Stimulated activated CD4-positive, alpha-beta T cell treated with anti-CD3 and anti-CD28 coated beads, Interleukin-15, amount 100 ng/mL, for 48 hours (primary cell): ENCODE measurements at places on chromosomes 7 and 10.

DNA sequence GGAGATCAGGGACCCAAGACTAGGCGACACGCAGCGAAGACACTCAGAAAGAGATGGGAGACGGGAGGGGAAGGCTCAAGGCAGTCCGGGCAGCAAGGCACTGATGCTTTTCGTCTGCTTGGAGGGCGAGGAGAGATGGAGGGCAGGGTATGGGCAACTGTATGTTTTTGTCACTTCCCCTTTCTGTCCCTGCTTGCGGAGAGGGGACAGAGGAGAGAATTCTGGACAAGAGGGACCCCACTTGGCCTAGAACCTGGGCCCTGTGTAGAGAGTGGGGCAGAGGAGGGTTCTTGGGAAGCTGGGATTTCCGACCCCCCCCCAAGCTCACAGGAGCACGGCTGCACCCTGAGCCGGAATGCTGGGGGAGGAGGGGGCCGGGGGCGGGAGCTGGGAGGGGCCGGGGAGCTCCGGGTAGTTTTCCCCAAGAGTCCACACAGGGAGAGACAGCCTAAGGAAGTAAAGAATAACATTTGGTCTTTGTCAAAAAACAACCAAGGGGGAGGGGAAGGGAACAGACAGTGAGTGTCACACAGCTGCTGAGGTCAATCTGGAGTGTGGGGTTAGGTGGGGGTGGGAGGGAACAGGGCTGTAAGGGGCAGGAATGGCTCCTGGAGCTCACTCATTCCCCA, 1.8 kb downstream of the LRCH4 start:
- no peak for DNase-seq

DNA sequence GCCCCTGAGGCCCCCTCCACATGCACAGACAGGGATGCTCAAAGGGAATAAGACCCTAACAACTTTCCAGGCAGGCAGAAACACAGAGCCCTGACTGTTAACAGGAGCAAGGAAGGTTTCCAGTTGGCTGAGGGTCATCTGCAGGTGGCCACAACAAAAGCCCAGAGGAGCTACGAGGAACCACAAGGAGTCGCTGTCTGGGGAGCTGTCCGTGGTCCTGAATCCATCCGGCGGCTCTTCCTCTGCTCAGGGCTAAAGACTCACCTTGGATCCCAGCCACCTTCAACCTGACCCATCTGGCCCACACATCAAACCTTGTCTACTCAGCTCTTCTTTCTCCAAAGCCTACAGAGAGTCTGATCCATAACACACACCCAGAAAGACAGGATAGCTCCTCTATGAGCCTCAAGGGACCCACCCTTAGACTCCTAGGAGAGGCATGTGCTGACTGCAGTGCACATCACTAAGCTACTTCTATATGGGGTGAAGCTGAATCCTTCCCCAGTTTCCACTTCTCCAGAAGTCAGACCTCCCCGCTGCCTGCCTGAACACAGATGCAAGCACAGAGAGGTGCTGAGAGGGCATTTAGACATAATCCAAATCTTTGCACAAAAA, 104.0 kb downstream of the SLIT1 start:
- DNase-seq: peak; percentile 20

DNA sequence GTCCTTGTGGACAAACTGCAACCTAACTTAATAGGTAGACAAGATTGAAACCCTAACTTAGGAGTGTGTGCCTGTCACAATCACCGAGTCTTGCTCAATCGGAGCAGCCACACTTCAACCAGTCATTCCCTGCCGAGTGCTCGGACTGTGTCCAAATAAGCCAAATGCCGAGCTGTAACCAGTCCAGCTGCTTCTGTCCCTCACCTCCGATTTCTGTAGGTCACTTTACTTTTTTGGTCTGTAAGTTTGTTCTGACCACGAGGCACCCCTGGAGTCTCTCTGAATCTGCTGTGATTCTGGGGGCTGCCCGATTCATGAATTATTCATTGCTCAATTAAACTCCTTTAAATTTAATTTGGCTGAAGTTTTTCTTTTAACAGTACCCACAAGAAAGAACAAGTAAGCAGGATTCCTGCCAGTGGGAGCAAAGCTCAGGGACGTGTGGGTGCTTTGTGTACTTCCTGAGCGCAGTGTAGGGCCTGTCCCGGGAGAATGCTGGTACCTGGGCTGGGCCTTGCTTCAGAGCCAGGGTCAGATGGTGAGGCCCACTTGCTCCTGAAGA, 140.1 kb downstream of the ACTR3B start:
- no peak for DNase-seq

DNA sequence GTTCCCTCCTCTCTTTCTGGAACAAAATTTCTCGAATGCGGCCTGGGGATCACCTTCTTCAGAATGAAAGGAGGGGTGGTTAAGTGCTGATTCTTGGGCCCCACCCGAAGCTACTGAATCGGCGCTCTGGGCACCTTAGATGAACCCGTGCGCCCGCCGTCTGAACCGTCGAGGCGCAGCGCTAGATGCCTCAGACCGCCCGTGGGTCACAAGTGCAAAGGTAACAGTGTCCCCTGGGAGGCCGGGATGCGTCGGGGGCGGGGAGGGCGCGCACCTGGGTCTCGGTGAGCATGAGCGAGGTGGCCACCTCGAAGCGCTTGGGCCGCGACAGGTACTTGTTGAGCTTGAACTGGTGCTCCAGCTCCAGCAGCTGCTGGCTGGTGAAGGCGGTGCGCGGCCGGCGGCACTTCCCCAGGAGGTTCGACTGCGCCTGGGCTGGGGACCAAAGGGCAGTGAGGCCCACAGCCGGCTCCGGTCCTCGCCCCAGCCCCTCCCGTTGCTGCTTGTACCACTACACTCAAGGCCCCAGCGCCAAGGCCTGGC, 4.2 kb downstream of the MNX1 start:
- no peak for DNase-seq

DNA sequence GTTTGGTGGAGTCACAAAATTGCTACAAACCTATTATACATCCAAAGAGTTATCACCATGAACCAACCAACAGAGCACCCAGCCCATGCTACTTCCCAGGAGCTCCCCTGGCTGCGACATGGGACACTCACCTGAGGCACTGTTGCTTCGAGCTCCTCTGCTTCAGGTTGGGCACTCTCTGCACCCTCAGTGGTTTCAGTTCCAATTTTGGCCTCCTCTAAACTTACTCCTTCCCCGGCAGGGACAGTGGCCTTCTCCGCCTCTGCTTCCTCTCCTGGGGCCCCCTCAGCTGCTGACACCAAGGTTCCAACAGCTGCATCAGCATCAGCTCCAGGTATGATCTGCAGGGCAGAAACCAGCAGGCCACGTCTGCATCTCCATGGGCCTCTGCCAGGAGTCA, 120.4 kb upstream of the TARP start:
- DNase-seq: no peak
